ENCODE measurements at places on chromosomes 13 and 19.

- DNase-seq = no peak
Observed at GRCh38 chr13:89455741-89456140, 1784.6 kb downstream of the SLITRK5 start.

DNA sequence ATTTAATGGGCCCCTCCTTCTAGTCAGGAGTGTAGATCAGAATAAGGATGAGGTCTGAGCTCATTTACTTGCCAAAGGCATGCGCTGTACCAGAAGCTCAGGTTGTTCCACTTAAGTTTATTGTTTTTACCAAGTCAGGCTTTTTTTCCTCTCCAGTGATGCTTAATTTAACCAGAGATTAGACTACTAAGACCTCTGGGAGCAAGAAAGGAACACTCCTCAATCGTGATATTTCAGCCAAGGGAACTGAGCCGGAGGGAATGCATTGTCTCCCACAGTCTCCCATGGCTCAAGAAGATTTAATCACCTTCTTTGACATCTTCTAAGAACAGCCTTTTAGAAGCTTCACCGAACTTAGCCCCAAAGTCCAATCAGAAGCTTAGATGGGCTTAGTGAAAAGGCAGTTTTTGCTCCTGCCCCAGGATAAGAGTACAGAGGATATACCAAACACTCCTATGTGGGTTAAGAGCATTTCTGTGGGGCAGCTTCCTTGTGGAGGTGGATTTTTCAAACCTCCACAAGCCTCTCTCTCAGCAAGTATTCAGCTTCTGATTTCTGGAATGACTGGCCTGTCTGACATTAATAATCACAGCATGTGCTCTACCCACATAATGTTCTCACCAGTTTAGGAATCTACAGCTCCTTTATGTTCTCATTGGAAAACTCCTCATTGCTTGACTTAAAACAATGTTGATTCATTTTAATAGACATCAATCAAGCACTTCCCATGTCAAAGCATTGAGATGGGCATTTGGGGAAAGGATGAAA lies 322.7 kb downstream of the SUCLA2 start:
- DNase-seq = peak; percentile 74

GRCh38 chr13:109180905-109181425 lies 551.6 kb downstream of the MYO16 start:
- DNase-seq = peak; percentile 93

- DNase-seq = no peak
Observed at GRCh38 chr13:73133531-73133930, 74.7 kb downstream of the KLF5 start.

DNA sequence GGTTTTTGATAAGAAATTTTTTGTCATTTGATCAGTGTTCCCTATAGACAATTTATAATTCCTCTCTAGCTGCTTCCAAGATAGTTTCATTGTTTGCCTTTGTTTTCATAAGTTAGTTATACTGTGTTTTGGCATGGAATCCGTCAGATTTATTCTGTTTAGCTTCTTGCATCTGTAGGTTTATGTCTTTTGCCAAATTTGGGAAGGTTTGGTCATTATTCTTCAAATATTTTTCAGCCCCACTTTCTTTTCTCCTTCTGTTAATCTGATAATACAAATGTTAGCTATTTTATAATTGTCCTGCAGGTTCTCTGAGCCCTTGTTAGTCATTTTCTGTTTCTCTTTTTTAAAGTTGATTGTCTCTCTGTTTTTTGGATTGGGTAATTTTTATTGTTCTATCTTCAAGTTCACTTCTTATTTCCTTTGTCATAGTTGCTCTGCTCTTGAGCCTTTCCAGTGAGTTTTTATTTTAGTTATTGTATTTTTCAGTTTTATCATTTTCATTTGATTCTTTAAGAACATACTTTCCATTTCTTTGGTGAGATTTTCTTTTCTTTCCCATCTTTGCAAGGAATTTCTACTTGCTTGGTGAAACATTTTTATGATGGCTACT lies 5.9 kb upstream of the FCGBP start:
- no peak for DNase-seq

- DNase-seq = peak; percentile 1
Observed at GRCh38 chr13:82878536-82878935, 1003.7 kb downstream of the SLITRK1 start.

GRCh38 chr13:49608651-49609331 lies 19.5 kb upstream of the ARL11 start:
- DNase-seq = no peak

DNA sequence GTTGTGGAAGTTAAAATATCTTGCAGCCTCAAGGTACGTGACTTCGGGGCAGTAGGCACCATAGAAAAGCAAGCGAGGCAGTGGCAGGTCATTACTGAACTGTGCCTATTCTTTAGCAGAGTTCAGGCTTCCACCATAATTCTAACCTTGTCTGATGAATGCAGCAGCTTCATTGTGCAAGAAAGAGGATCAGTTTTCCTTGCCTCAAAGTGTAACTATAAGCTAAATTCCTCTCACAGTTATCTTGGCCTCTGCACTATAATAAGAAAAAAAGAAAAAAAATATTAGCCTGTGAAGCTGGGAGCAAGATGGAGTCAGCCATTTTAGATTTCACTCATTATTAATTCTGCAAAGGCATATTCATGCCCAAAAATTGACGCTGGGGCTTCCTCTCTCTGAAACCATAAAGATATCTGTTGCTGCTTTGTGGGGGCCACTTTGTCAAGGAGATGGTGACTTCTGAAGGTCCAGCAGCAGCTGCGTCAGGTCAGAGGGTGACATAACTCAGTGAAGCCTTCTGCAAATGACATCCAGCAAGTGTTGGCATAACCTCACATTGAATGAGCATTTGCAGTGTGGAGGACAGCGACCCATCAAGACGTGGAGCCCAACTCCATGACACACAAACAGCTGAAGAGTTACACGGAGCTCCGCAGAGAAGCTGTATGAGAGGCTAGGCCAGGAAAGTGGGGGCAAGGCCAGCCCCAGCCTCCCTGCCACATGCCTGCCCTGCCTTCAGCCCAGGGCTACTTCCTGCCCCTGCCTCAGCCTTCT lies 23.1 kb upstream of the SACS start:
- no peak for DNase-seq

- DNase-seq = no peak
Observed at GRCh38 chr19:46254776-46255175, 25.2 kb downstream of the IGFL1 start.

DNA sequence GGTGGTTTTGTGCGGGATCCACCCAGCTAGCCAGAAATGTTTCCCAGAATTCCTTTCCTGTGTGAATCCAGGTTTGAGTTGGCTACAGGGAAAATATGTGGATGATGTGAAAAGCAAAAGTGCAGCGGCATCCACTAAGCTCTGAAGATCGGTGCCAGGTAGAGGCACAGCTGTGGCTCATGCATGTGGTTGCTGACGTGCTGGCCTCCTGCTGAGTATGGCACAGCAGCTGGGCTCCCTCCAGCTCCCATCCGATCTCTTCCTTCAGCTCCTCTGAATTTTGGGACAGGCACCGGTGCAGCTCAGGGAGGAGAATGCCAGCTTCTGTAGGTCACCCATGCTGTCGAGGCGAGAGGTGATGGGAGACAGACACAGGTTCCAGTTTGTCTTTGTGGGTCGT lies 84.0 kb upstream of the GSX1 start:
- no peak for DNase-seq

DNA sequence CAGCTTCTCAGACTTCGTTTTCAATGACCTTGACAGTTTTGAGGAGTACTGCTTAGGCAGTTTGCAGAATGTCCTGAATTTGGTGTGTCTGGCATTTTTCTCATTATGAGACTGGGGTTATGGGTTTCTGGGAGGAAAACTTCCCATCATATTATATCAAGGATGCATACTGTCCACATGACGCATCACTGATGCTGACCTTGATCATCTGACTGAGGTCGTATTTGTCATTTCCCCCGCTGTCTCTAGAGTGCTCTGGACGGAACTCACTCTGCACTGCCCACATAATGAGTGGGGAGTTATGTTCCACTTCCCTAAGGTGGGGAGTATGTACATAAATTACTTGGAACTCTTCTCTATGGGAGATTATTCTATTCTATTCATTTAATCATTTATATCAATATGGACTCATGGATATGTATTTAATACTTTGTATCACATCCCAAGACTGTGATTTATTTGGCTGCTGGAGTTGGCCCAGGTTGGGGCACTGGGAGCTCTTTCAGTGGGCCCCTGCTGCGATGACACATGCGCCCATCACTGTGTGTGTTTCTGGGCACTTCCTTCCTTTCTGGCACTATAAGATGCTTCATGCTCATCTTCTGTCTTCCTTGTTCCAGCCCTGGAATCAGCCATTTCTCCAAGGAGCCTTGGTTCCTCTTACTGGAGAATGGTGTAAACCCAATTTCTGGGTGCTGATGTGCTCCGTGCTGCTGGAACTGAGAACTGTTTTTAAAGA lies 138.6 kb downstream of the MIPEP start:
- no peak for DNase-seq

- DNase-seq = peak; percentile 89
Observed at GRCh38 chr13:45500492-45501174, 35.9 kb downstream of the COG3 start.

DNA sequence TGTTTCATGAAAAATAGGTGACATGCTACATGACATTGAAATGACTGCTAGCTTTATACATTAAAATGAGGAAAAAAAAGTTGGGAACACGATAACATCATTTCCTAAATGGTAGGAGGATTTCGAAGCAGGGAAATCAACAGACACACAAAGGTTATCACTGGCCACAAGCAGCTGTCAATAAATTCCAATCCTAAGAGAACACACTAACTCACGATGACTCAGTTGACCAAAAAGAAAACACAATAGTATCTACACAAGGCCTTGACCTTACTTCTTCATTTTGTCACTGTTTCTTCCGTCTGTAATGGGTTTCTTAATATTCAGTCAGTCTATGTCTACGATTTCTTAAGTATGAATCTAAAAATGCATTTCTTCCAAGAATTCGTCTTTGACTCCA lies 36.5 kb downstream of the STARD13 start:
- DNase-seq = no peak

DNA sequence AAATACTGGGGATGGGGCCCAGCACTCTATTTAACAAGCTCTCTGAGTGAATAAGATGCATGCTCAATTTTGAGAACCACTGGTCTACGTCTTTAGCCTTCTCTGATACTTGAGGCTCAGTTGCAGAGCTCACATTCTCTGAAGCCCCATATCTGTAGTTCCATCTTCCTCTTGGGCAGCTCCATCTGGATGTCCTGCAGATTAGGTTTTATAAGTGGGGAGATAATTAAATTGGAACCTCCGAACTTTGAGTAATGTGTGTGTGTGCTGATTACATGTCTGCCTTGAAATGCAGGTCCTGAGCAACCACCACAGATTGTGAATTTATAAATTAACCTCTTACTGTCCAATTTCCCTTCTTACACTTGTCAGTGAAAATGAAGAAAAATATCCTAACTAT lies 7.2 kb upstream of the RASL11A start:
- DNase-seq = no peak

GRCh38 chr13:50529154-50529882 lies 314.2 kb downstream of the DLEU7 start:
- DNase-seq = peak; percentile 87

DNA sequence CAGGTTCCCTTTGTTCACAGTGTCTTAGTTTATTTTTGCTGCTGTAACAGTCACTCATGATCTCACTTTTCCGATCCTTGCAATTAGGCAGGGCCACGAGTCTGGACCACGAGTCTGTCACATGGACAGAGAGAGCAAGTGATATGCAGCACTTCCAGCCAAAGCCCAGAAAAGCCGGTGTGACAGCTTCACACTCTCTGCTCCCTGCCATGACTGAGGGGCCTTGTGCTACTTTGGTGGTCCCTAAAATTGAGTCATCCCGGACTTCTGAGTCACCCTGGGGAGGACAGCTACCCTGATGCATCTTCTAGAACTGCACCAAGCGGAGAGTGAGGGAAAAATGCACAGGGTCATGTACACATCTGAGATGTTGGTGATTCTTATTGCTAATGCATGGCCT lies 179.6 kb downstream of the EFNB2 start:
- no peak for DNase-seq

DNA sequence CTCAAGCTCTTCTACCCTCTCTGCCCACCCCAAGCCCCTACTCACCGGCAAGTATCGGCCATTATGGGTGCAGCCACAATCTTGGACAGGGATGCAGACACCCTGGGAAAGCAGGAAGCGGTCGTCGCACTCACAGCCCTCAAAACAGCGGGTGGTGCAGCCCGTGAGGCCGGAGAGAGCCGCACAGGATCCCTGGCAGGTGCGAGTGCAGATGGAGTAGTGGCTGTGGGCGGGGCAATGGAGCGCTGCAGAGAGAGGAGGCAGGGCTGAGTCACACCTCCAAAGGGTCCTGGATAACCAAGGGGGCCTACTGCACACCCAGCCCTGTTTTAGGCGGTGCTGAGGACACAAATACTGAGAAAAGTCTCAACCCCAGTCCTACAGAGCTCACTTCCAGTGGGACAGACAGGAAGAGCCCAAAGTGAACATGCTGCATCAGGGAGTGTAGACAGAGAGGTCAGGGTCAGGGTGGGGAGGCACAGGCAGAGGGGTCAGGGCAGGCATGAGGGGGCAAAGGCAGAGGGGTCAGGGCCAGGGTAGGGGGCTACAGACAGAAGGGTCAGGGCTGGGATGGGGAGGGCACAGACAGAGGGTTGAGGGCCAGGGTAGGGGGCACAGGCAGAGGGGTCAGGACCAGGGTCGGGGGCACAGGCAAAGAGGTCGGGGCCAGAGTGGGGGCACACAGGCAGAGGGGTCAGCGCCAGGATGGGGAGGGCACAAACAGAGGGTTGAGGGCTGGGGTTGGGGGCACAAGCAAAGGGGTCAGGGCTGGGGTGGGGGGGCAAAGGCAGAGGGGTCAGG lies 24.2 kb upstream of the FBL start:
- DNase-seq = no peak

GRCh38 chr19:28932446-28932845 lies 280.5 kb downstream of the UQCRFS1 start:
- DNase-seq = no peak

DNA sequence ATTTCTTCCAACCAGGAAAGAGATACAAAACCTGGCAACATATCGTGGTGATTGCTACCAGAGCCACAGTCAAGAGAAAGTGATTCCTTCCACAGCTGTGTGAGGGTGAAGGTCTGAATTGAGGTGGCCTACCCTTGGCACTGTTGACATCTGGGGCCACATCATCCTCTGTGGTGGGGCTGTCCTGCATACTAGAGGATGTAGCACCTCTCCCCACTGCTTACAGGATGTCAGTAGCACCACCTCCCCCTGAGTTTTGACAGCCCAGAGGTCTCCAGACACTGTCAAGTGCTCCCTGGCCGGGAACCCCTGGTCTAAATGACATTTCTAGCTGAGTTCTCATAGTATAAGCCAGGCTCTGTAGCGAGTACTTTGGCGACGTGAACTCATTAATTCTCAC lies 15.5 kb downstream of the PTGER1 start:
- no peak for DNase-seq

DNA sequence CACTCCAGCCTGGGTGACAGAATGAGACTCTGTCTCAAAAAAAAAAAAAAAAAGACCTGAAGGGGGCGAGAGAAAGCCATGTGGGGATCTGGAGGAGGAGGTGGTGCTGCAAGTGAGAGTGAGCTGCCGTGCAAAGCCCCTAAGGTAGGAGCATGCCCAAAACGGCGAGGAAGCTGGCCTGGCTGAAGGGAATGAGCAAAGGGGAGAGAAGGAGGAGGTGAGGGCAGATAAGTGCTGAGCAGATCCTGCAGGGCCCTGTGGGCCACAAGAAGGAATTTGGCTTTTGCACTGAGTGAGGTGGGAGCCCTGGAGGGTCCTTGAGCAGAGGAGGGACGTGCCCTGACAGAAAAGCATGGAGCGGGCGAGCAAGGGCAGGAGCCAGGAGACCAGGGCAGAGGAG lies 19.4 kb upstream of the ADGRE5 start:
- peak; percentile 44 for DNase-seq

Measured in fibroblast of skin of abdomen (primary cell).